ENCODE measurements at places on chromosomes 11 and 22.

DNA sequence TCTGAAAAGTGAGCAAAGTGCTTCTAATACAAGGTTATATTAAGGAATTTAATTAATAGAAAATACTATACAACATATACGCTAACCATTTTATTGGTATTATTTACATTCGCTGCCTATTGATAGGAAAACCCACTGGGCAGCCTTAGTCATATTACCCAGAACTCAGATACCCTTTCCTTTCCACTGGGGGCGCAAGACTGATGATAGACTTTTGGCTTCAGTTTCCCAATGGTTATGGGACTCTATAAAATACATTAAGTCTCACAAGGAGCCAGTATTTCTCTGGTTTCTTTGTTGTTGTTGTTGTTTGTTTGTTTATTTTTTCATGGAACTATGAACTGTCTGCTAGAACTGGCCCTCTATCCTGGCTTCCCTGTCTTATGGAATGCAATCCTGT is 471.1 kb upstream of the KIRREL3 start:
- no peak for DNase-seq

DNA sequence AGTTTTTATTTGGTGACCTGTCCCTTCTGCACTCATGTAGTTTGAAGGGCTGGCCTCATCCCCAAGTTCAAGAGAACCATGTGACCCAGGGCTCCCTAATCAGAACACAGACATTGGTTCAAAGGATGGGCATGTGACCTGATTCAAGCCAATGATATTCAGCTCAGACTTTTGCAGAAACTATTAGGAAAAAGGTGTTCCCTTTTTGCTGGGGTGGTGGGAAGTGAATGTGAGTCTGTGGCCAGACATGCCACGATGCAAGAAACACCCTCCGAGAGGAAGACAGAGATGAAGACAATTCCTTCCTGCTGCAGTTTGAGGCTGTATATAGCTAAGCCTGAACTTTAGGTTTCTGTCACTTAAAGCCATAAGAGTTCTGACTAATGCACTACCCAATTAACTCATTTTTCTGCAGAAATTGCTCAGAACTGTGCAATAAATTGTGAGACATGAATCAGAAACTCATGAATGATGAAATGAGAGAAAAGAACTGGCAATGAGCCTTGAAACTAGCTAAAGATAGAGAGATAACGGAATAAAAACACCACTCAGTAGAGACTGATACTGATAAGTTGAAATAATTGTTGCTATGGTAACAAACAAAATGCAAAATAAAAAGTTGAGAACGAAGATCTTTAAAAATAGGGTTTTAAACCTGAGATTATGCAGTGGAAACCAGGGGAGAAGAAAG is 9.2 kb upstream of the MAPK1 start:
- DNase-seq = no peak

GRCh38 chr11:15610881-15611280 is 496.2 kb downstream of the INSC start:
- no peak for DNase-seq

- no peak for DNase-seq
Observed at GRCh38 chr11:116275635-116276034, 497.2 kb downstream of the BUD13 start.

DNA sequence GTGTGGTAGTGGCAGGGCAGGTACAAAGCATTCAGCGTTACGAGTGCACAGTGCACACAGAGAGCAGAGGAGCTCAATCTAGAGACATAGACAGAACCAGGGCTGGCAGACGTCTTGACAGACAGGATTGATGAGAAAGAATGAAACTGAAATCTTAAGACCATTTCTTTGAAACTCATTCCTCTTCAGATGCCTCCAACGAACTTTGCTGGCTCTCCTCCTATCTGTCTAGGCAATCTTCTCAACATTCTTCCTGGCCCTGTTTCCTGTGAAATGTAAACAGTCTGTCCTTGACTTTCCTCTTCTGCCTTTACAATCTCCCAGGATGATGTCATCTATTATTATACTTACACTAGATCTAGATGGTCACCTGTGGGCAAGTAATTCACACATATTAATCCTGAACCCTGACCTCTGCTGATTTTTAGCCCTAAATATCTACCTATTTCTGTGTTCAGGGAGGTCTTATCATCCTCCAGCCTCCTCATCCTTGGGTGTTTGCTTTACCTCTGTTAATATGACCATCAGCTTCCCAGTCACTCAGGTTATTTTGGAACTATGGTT is 119.5 kb downstream of the ENTHD1 start:
- no peak for DNase-seq

DNA sequence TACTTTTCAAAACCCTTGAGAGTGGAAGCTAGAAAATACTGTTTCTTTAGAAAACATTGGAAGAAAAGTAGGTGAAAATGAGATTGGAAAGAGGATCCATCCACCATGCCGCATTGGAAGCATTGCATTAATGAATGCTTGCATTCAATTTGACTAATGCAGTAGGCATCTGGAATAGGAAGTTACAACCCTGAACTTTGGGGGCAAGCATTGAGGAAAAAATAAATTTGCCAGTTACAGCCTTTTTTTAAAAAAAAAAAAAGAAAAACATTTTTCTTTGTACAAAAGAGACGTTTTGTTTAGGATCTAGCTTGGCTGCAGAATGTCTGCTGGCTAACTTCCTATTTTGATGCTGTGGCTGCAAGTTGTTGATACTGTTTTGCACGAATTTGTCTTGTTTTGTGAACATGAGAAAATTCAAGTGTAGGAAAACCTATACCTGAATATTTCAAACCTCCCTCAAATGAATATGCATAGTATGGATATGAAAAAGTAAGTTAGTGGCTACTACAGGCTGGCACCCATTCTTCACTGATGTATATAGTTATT is 28.1 kb downstream of the RTN3 start:
- no peak for DNase-seq

- DNase-seq = no peak
Observed at GRCh38 chr11:7543302-7543701, 29.5 kb downstream of the PPFIBP2 start.

DNA sequence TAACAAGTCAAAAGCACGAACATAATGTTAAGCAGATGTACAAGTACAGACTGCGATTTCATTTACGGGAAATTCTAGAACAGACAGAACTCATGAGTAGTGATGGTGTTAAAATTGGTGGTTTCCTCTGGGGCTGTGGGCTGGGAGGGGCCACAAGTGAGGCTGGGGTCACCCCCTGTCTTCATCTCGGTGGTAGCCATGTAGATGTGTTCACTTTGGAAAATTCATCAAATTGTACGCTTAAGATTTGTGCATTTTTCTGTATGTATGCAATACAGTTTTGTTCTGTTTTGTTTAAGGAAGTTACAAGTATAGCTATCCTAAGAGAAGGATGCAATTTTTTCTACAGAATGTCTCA is 504 bp upstream of the ASCC2 start:
- no peak for DNase-seq

- peak; percentile 51 for DNase-seq
Observed at GRCh38 chr11:122717264-122717867, 61.8 kb downstream of the UBASH3B start.

- peak; percentile 64 for DNase-seq
Observed at GRCh38 chr11:11148104-11148509, 204.9 kb downstream of the CSNK2A3 start.

- DNase-seq = no peak
Observed at GRCh38 chr11:19268909-19269308, 28.2 kb upstream of the E2F8 start.

DNA sequence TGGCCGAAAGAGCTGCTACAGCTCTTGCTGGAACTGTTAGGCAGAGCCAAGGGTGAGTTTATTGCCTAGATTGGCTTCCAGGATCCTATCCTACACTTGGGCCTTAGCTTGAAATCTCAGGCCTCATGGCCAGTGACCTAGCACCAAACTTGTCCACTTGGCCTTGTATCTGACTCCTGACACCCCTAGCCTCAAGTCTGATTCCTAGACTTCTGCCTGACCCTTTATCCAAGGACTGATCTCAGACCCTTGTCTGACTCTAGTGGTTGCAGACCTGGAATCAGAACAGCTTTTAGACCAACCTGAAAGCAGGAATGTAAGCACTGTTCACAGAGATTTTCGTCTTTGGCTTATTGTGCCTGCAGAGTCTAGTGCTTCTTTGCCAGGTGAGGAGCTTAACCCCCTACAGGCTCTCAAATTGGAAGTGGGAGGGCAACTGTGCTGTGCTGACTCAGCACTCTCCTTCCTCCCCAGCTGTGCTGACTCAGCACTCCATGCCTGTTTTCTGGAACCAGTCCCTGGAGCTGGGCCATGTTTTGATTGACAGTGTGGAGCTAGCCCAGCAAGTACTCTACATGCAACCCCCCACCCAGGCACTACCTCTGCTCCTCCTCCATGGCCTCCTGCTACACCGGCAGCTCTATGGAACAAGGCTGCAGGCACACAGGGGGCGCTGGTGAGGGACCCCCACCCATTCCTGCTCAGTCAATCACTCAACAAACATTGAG is 35.1 kb downstream of the RRP8 start:
- no peak for DNase-seq

DNA sequence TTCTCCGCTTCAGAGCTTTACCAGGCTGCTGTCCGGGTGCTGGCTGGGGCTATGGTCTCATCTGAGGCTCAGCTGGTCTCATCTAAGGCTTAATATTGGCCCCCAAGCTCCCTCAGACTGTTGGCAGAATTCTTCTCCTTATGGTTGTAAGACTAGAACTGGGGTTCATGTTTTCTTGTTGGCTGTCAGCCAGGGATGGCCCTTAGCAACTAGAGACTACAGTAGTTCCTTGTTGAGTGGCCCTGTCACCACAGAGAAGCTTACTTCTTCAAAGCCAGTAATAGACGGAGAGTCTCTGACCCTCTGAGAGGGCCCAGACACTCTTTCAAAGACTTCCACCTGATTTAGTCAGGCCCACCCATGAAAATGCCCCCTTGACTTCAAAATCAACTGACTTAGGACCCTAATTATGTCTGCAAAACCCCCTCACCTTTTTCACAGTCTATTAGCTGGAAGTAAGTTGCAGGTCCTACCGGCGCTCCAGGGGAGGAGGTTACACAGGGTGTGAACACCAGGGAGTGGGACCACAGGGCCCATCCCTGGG is 24.2 kb upstream of the TREH start:
- DNase-seq = no peak

DNA sequence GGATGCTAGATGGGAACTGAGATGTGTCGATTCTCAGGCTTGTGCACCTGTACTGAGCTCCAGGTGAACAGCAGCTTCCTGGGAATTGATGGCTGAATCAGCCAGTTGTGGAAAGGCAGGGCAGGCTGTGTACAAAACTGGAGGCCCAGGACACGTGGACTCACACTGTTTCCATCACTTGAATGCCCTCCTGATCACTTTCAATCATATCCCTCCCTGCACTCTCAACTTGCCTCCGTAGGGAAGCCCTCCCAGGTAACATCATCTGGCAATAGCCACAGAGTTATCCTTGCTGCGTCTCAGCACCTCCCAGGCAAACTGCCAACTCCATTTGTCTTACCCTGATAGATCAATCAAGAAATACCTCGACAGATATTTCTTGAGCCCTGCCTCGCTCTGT is 10.1 kb downstream of the FAM83F start:
- no peak for DNase-seq

DNA sequence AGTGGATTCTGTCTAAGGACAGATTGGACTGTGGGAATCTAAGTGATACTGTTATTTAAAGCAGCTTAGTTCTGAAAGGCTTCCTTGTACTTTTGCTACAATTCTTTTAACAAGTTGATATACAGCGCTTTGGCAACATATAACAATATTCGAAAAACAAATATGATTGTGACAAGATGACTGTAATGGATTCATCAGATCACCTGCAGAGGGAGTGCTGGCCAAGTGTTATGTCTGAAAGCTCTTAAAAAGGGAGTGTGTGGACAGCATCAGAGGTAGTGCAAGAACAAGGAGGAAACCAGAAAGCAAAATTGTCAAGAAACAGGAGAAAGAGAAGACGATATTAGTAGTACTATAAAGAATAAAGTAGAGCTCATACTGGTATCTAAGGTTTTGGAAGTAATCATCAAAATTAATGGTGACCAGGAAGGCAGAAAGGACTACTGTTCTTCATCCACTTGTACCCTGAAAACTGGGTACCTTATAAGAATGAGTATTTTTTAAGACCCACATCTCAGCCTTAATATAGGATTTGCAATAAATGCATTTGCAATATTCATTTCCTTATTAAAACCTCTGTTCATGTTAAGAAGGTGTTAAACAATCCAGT is 1112.0 kb upstream of the CCDC90B start:
- no peak for DNase-seq

GRCh38 chr11:36308577-36308976 is 12.5 kb downstream of the PRR5L start:
- no peak for DNase-seq

GRCh38 chr11:77130763-77131513 is 2.9 kb downstream of the MYO7A start:
- DNase-seq = no peak

GRCh38 chr11:92826136-92826535 is 143.3 kb upstream of the MTNR1B start:
- no peak for DNase-seq

GRCh38 chr22:40890881-40891280 is 29.0 kb upstream of the DNAJB7 start:
- no peak for DNase-seq

DNA sequence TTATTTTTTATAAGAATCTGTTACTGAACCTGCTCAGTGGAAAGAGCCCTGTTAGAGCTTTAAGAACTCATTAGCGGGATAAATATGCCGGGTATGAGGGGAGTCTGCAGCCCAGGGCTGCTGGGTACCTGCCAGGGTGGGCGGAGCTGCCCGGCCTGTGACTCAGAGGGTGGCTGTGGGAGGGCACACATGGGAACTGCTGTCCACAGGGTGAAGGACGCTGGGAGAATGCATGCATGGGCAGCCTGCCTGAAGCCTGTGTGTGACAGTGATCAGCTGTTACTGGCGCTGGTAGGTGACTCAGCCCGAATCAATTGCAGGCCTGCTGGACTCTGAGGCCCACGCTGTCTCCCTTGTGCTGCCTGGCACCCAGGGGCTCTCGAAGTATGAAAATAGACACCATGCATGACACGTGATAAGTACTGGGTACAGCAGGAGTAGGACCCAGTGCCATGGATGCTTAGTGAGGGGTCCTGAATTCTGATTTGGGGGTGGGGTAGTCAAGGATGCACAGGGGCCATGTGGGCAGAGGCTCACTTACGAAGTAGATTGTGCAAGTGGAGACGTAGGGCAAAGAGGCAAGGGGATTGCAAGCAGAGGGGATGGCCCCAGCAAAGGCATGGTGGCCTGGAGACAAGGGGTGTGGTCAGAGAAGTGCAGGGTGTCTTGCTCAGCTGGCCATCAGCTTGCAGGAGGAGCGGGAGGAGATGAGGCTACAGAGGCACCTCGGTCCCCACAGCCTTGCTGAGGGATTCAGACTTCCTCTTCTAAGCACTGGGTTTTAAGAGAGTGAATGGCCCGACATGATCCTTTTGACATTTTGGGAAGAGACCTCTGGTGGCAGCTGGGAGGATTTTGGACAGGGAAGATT is 36.5 kb downstream of the GRIK4 start:
- DNase-seq = peak; percentile 70

DNA sequence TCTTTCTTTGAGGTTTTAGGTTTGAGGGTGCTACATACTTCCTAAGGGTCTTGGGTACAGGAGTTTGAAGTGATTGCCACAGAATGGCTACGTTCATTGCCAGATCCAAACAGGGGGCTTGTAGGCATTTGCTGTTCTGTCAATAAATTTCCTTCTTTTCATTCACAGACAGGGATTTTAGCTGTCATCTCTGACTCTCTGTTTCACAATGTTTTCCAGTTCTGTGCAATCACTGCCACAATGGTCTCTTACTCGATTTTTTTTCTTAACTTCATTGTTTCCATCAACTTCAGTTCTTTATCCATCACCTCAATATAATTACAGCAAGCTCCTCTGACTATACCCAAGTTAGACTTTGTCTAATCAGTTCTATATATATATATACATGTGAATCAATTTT is 6.2 kb upstream of the HBD start:
- DNase-seq = no peak
